ENCODE measurements at places on chromosomes 6 and 20. TPM values are rescaled to one million over a fixed set of nuclear protein-coding genes. Genes with fewer than 3 reads are reported as not detected.

The PHACTR1 gene
- total RNA-seq, result 15.5 TPM

The SERPINB6 gene
- 28.0 TPM for total RNA-seq

The FAXC gene
- 11.1 TPM for total RNA-seq

The PHF20 gene
- 65.8 TPM for total RNA-seq

The WFDC2 gene
- 76.4 TPM for total RNA-seq

The WFDC12 gene
- not detected for total RNA-seq

The GHRH gene
- not detected for total RNA-seq

The SMLR1 gene
- total RNA-seq, result not detected

The INSM1 gene
- 3.3 TPM for total RNA-seq

The SCUBE3 gene
- 1.6 TPM for total RNA-seq

The TREM1 gene
- total RNA-seq, result not detected

The IL17F gene
- total RNA-seq, result not detected

The EYS gene
- total RNA-seq, result 0.18 TPM

The SIRPB1 gene
- total RNA-seq, result 0.11 TPM

The MRAP2 gene
- total RNA-seq, result 4.9 TPM

The GUCA1A gene
- 10.9 TPM for total RNA-seq

The F13A1 gene
- total RNA-seq, result 1.3 TPM

The TENT5A gene
- total RNA-seq, result 4.2 TPM

The FNDC11 gene
- total RNA-seq, result 3.8 TPM

The MOG gene
- total RNA-seq, result 1.2 TPM

The KHDRBS2 gene
- total RNA-seq, result 0.76 TPM

The SPATS1 gene
- total RNA-seq, result not detected

The ANGPT4 gene
- total RNA-seq, result 0.25 TPM

The GPX6 gene
- total RNA-seq, result not detected

The B3GALT4 gene
- 4.1 TPM for total RNA-seq

The TMEM151B gene
- total RNA-seq, result 5.6 TPM

The DHX35 gene
- total RNA-seq, result 17.8 TPM

The RPS21 gene
- 2,047 TPM for total RNA-seq

The ARMC12 gene
- total RNA-seq, result 1.4 TPM

The PAK5 gene
- 0.53 TPM for total RNA-seq

The RBM24 gene
- total RNA-seq, result 0.63 TPM

The MUCL3 gene
- total RNA-seq, result 0.21 TPM

The MEP1A gene
- 0.09 TPM for total RNA-seq
